ENCODE measurements at places on chromosomes 12 and 14. TPM values are rescaled to one million over a fixed set of nuclear protein-coding genes. Genes with fewer than 3 reads are reported as not detected.
A peak's percentile ranks its signal among the peaks of the same experiment; 100 is the strongest.

GRCh38 chr14:97844042-97844441 is 1046.9 kb downstream of the VRK1 start:
- no peak for DNase-seq

- DNase-seq: no peak
These were observed 599.7 kb downstream of the KCNH5 start for GRCh38 chr14:62445570-62445969.

Gene PLA2G1B
- 0.76 TPM for polyA plus RNA-seq

GRCh38 chr14:60266021-60266937 is 17.3 kb downstream of the PPM1A start:
- peak; percentile 11 for DNase-seq

- peak; percentile 67 for DNase-seq
These were observed 156.3 kb upstream of the PZP start for GRCh38 chr12:9364224-9365176.

Gene TUNAR
- not detected for polyA plus RNA-seq

Gene RNF212B
- not detected for polyA plus RNA-seq

DNA sequence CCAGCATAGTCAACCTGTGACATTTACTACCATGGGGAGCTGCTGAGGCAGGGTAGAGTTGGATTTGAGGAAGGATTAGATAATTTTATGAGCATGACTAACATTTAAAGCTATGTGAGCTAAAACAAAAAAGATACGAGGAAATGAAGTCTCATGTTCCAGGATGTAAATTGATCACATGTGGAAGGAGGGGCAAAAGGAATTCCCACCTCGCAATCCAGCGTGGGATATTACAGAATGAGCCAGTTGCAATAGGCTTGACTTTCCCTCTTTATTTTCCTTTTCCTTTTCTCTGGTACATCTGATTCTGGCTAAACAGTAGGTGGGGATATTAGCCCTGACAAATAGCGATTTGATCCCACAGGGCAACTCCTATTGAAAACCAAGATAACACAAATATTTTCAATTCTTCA is 214.9 kb upstream of the HMGA2 start:
- DNase-seq: no peak

Gene ABCB9
- polyA plus RNA-seq: not detected

Gene ALKBH2
- 6.2 TPM for polyA plus RNA-seq

Gene DIO2
- polyA plus RNA-seq: not detected

Data from immature natural killer cell (primary cell).